ENCODE measurements at places on chromosomes 2 and 18.
A peak's percentile ranks its signal among the peaks of the same experiment; 100 is the strongest.

DNA sequence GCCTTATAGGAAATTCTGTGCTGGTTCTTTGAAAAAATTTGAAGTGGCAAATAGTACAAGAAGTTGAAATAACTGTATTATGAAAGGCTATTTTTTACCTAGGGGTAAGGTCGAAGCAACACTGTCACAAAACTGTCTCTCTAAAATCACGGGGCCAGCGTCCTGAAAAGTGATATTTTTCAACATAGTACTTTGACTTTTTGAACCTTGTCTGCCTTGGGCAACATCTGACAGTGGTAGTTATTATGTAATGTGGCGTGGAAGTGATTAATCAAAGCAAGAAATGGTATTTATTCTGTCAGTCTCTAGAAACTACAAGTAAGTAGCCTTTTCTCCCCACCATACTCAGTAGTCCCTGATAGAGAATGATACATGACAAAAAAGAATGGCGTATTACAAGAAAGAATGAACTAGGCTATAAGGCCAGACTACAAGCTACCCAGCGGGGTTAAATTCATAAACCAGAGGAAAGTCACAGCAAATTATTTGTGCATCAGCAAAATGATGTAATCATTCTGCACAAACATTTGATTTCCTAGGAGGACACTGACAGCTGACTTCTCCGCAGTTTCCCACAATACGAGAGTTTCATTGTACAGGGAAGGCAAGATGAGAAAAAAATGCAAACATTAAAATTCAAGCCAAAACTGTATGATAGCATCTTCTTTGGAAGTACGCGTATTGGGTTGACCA, 9.8 kb downstream of the GEN1 start:
- no peak for DNase-seq

- no peak for DNase-seq
These were observed 34.5 kb downstream of the EMILIN2 start for GRCh38 chr18:2881088-2881839.

- DNase-seq, result no peak
These were observed 6.0 kb downstream of the OSBPL6 start for GRCh38 chr2:178200331-178200730.

GRCh38 chr2:208300847-208301618, 35.0 kb downstream of the PIKFYVE start:
- DNase-seq, result no peak

GRCh38 chr18:31721601-31722000, 37.2 kb upstream of the B4GALT6 start:
- DNase-seq, result no peak

GRCh38 chr2:233419602-233420391, 65.5 kb downstream of the DGKD start:
- no peak for DNase-seq

DNA sequence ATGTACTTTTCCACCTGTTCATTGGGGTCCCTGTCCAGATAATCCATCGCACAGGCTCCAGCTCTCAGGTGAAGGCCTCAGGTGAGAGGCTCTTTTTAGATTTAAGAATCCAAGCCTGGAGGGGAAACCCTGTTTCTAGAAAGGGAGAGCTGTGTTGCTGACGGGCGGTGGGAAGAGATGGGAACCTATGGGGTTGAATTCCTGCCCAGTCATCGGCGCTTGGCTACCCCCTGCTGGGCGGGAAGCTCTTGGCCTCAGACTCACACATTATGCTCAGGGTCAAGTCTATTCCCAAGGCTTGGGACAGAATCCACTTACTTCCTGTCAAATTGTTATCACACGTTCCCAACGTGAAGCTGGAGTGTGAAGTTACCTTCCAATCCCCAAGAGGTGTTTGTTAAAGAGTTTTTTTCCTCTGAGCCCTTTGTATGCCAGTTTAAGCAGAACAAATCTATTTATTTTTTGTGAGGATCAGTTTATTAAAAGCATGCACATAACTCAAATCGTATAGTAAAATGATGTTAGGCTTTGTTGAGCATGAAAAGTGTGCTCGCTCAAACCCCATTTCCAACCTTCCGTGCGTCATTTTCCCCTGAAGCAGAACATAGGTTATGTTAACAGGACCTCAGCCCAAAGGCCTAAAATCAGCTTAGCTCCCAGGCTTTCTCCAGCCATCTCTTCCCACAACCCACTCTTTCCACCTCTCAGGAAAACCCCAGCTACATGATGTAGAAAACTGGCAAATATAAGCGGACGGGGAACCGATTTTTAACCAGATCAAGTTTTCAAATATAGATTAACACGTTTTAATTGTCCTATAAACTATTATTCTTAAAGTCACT, 181.7 kb upstream of the ETAA1 start:
- DNase-seq, result no peak

GRCh38 chr18:42179542-42180121, 224.6 kb downstream of the PIK3C3 start:
- no peak for DNase-seq

GRCh38 chr2:28004086-28004485, 113.6 kb downstream of the BABAM2 start:
- DNase-seq, result no peak

DNA sequence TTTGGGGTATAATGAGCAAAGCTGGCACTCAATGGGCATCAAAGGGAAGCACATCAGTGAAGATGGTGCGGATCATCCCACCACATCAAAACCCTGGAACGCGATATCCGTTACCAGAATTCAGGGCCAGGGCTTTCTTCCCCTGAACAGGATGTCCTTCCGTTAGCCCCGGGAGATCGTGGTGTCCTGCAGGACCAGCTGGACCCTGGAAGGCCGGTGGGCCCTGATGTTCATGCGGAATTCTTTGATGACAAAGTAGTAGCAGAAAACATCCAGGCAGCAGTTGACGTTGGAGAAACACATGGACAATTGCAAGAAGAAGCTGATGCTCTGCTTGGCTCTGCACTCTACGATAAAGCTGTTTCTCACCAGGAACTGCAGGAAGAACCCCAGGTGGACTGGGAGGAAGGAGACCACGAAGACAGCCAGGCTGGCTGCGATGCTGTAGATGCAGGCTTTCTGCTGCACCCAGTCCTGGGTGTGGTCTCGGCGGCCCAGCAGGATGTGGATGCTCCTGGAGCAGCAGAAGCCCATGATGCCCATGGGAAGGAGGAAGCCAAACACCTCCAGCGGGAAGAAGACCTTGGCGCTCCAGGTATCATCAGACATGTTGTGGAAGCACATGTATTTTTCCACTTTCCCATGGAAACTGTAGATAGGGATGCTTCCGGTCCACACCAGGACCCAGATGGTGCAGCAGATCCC, 15.0 kb downstream of the GPR55 start:
- no peak for DNase-seq

DNA sequence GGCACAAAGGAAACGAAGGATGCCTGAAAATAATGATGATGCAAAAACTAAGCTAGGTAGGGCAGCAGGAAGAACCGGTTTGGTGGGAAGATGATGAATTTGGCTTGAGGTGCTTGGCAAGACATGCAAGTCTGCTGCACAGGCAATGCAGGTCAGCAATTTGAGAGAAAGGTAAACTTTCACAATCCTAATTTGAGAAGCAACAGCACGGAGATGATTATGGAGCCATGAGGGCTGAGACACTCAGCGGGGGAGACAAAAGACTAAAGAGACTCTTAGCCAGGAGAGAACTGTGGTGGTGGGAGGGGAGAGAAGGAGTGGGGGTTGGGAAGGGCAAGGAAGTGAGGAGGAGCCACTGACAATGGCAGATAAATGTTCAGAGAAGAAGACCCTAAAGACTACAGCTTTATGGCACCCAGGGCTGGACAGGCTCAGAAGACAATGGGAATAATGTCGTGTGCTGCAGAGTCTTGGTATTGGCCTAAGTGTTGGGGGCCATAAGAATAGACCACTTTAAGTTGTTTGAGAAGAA, 19.4 kb upstream of the RNF149 start:
- DNase-seq, result no peak

DNA sequence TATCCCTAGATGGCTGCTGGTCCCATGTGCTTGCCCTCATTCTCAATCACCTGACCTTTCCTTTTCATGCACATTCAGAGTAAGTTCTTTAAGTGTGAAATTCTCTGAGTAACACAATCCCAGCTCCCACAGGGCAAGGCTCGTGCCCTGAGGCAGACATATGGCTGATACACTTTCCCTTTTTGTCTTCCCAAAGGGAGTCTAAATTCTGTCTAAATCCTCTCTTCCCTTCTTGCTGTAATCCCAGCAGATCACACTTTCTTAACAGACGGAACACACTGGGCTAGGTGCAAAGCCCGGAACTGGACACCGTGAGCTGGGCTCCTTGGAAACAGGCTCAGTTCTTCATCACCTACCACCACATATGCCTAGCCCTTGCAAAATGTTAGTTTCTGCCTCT, 147.6 kb downstream of the GALNT14 start:
- no peak for DNase-seq

DNA sequence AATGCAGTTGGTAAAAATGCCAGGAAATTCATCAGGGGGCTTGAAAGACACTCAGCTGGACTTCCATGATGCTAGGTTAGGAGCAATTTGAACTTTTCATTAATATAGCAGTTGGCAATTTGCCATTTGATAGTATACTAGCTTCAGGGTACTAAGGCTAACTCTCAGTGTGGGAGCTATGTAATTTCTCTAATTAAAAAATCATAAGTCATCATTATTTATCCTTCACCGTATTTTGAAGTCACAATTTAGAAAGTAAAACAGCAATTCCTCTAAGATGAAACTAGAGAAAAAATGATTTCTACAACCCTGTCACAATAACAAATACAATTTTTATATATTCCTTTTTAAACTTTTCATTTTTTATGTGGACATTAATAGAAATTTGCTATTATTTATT, 190.8 kb downstream of the GPD2 start:
- no peak for DNase-seq

GRCh38 chr2:169716938-169717690, 16.5 kb upstream of the KLHL23 start:
- peak; percentile 12 for DNase-seq

GRCh38 chr2:191199929-191200512, 45.2 kb upstream of the MYO1B start:
- DNase-seq, result no peak

- DNase-seq, result no peak
These were observed 26.3 kb upstream of the TMEM182 start for GRCh38 chr2:102735416-102736109.
